Effector memory CD4-positive, alpha-beta T cell (primary cell): ENCODE measurements at places on chromosomes 1 and 21.

- DNase-seq = no peak
Observed at GRCh38 chr1:237258871-237259270, 216.9 kb downstream of the RYR2 start.

DNA sequence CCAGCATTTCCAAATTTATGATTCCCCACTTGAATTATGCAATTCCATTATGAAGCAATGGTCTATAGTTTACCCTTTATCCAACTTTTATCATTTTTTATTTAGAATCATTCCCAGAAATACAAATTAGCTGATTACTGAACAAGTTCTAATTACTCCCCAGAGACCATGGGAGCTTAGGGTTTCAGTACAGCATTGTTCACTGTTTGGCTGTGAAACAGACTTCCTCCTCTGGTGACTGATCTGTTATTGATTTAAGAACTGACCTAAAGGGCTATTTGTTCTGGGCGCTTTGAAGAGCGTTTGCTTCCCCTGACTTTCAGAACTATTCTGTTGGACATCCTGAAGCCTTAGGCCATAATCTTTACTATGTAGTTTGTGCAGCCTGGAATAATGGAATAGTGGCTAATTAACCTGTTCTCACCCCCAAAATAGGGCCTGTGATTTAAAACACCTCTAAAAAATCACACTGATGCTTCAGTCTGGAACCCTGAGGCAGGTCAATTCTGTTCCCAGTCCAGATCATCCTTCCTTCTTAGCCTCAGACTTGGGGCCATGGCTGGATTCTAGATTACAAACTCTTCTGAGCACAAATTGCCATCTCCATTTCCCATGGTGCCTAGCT, 58.7 kb downstream of the ALG14 start:
- no peak for DNase-seq

- DNase-seq = no peak
Observed at GRCh38 chr1:214511639-214511998, 39.8 kb downstream of the PTPN14 start.

DNA sequence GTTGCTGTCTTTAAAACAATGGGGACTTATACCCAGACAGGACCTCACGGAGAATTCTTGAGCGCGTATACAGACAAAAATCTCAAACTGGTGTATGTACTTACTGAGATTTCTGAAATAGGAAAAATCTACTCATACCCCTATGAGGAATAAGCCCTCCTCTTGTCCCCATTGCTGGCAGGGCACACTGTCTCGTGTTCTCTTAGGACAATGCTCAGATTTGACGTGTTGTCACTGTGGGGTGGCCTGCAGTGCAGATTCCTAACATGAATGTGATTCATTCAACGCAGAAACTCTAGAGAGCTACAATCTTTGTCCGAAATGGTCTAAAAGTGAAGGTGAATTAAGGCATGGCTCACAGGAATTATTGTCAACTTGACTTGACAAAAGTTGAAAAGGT, 31.1 kb upstream of the PDE9A start:
- DNase-seq = no peak

DNA sequence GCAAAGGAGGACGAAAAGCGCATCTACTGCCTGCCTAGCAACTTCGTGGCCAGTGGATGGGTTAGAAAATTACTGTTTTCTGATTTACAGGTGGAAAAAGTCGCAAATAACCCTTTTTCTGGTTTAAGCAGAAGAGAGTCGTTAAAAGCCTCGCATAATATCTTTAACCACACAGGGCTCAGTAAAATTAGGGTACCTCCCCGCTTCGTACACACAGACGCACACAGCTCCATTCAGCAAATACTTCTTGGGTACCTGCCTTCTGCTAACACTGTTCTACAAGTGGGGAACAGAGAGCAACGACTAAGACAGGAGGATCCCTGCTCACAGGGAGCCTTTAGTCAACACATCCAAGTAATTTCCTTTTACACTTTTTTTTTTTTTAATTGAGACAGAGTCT, 704 bp downstream of the ALG6 start:
- no peak for DNase-seq

DNA sequence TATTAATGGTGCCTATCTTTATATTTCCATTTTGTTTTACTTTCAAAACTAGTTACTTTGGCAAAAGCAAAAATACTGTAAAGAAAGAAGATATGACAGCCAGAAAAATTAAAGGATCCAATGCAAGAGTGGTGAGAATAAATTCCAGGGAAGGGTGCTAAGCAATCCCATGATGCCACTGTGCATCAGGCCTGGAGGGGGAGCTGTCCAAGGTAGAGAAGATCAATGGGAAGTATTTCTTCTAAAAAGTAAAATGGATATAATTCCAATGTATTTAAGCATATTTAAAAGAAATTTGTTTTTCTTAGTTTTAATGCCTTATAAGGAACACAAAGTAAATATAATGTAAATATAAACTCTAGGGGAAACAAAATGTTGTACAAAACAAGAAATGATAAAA, 1382.2 kb upstream of the B3GALT2 start:
- DNase-seq = no peak

GRCh38 chr1:85268801-85269585, 7.4 kb downstream of the BCL10 start:
- no peak for DNase-seq

DNA sequence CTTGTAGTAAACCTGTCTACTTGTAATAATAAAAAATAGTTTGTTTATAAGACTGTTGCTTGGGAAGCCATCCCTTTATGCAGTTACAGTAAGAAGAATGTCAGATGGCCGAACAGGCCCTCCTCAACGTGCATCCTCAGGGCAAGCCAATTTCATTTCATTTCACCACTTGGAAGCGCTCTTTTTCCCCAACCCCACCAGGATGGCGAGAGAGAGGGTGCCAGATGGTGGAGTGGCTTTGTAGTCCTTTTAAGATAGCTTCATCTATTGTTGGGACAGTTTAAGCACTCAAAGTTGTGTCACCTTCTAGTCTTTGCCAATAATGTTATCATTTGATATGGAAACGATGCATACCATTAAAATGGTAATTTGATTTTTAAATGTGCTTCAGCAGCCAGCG, 356.3 kb upstream of the CAMK1G start:
- DNase-seq = no peak

DNA sequence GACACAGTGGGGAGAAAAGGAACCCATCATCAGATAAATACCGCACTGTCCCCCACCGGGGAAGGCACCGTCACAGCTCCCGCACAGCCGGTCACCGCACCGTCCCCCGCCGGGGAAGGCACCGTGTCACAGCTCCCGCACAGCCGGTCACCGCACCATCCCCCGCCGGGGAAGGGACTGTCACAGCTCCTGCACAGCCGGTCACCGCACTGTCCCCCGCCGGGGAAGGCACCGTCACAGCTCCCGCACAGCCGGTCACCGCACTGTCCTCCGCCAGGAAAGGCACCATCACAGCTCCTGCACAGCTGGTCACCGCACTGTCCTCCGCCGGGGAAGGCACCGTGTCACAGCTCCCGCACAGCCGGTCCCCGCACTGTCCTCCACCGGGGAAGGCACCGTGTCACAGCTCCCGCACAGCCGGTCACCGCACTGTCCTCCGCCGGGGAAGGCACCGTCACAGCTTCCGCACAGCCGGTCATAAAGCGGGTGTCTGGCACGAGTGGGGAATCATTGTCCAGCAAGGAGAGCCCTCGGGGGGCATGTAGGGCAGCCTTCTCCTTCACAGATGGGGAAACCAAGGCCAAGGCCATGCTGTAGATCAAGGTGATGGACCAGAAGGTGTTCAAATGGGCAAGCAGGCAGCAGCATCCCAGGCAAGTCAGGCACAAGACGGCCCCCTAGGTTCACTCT, 280.1 kb downstream of the NPHP4 start:
- no peak for DNase-seq

- no peak for DNase-seq
Observed at GRCh38 chr1:168688644-168689326, 40.2 kb downstream of the DPT start.

GRCh38 chr1:55060133-55060999, 21.0 kb downstream of the PCSK9 start:
- no peak for DNase-seq

DNA sequence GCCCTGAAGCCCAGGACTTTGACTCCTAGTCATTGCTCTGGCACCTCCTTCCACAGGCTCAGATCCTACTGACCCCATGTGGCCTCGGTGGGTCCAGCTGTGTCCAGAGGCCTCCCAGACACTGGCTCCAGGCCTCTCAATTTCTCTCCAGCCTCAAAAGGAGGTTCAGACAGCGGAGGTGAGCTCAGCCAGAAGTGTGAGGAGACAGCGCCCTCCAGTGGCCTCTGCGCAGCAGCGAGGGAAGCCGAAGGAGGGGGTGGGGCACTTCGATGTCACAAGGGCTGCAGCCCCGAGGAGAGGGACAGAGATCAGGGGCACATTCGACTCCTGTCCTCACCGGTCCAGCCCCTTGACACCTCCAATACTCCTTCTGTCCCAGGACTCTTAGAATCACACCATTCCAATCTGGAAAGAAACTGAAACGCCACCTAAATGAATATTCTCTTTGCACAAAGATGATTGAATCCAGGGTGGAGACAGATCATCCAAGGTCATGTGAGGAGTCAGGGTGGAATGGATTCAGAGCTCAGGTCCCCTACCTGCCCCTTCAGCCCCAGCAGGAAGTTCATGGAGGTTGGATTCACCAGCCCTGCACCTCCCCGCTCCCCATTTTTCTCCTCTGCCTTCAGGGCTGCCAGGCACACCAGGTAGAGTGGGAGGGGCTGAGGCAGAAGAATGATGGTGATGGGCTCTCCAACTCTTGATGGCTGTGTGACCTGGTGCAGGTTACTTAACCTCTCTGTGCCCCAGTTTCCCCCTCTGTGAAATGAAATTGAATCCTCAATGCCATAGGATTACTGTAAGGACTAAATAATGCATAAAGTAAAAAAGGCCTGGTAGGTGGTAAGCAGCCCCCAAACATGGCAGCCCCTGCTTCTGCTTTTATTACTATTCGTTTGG, 34.8 kb upstream of the ZBTB40 start:
- peak; percentile 27 for DNase-seq

DNA sequence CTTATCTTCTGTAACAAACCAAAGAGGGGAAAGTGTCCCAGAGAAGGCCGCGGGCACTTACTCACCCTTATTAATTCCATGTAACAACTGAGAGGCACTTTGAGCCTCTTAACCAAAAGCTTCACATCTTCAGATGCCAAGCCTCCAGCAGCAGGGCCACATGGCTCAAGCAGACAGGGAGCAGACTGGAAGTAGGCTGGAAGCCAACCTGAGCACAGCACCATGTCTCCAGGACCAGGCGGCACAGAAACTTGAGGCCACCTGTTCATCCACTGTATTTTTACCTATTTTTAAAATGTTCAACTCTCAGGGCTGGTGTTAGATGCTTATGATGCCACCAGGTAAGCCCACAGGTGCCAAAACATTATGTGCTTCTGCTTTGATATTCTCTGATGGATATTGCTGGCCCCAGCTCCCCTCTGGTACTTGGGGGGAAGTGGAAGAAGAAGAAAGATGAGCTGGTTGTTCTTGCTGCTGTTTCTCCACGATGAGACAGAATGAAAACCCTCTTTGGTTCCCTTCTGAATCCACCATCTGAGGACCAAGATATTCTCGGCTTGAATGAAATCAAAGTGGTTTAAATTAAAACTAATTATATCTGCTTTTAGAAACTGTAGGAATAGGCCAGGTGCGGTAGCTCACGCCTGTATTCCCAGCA, 30.6 kb upstream of the SDE2 start:
- no peak for DNase-seq

DNA sequence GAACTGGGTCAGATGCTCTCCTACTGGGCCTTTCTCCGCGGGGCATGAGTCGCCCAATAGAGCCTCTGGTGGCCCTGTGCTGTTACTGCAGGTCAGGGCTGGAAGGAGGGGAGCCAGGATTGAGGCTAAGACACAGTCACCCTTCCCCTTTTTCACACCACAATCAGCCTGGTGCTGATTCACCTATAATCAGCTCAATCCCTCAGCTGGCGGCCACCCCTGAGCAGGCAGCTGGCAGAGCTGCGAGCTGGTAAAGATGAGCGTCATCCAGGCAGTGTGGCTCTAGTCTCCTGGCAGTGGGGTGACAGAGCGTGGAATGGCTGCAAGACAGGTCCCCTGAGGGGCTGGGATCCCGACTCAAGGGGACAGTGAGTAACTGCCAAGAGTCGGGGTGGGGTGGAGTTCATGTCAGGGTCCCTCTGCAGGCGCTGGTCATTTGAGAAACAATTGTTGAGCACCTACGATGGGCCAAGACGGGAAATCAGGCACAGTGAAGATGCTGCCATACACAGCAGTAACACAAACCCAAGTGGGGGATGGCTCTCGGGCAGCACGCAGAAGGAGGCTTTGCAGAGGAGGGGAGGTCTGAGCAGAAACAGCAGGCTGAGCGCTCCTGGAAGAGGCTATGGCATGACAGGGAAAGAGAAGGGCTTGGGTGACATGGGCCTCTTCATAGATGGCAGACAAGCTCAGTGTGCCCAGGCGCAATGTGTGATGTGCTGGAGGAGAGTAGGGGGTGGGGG, 21.8 kb downstream of the ATF3 start:
- DNase-seq = no peak

DNA sequence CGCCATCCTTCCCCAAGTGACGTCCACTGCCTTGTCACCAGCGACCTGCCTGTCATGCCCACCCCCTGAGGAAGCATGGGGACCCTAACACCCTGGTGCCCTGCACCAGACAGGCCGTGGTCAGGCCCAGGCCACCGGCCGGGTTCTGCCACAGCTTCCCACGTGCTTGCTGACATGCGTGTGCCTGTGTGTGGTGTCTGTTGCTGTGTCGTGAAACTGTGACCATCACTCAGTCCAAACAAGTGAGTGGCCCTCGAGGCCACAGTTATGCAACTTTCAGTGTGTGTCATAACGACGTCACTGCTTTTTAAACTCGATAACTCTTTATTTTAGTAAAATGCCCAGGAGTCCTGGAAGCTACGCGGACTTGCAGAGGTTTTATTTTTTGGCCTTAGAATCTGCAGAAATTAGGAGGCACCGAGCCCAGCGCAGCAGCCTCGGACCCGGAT, 8.5 kb upstream of the CTRC start:
- no peak for DNase-seq

DNA sequence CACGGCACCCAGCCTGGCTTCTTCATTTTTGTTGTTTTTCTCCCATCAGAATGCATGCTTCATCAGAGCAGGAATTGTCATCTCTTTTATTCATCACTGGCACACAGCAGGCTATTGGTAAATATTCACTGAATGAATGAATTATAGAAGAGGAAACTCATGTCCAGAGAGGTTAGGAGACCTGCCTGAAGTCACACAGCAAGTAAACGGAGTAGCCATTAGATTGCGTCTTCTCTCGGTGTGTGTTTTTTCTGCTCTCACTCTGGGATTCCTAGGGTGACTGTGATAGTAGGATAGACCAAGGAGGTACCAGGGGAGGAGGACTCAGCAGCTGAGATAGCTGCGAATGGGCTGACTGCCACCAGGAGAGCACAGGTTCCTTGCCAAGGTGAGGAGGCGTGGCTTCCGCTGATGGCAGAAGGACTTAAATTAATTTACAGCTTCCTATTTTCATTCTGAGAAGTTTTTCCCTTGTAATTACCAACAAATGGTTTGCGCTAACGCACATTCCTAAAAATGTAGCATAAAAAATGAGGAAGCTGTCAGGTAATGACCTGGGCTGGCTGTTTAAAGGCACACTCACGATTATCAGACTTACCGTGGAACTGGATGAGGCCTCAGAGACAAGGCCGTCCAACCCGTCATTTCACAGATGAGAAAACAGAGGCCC, 4.5 kb upstream of the NCMAP start:
- no peak for DNase-seq

GRCh38 chr1:171802207-171802606, 20.7 kb downstream of the METTL13 start:
- no peak for DNase-seq
